ENCODE measurements at places on chromosomes 12 and 14.

- DNase-seq: peak; percentile 3
Measured at GRCh38 chr12:25155022-25155576, 39.9 kb downstream of the DNAI7 start.

DNA sequence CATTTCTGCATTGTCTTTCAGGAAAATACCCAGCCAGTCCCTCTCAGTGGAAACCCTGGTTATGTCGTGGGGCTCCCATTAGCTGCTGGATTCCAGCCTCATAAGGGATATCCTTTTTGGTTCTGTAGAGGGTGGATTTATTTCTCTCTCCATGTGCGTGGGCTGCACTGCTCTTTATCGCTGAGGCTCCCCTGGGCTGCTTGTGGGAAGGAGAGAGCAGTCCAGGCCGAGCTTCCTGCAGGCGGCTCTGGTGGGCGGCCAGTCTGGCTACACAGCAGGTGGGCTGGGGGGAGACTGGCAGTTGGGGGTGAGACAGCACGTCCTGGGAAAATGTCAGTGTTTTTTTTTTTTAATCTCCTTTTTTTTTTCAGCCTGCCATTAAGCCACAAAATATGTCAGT, 27.6 kb downstream of the TCTN1 start:
- no peak for DNase-seq

DNA sequence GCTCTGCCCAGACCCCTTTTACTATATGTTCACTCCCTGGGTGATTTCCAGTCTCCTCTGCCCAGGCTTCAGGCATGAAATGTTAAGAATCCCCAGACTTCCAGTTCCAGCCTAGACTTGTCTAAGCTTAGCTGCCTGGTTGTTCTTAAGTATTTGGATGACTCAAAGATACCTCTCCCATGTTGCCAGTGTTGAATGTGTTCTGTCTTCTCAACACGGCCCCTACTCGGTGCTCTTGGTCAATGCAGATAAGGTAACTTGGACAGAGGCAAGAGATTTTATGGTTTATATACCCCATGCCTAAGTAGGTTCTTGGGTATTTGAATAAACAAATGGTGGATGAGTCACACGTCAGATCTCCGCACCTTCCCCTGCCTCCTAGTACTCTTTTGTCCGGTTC, 13.6 kb downstream of the PIWIL1 start:
- no peak for DNase-seq

DNA sequence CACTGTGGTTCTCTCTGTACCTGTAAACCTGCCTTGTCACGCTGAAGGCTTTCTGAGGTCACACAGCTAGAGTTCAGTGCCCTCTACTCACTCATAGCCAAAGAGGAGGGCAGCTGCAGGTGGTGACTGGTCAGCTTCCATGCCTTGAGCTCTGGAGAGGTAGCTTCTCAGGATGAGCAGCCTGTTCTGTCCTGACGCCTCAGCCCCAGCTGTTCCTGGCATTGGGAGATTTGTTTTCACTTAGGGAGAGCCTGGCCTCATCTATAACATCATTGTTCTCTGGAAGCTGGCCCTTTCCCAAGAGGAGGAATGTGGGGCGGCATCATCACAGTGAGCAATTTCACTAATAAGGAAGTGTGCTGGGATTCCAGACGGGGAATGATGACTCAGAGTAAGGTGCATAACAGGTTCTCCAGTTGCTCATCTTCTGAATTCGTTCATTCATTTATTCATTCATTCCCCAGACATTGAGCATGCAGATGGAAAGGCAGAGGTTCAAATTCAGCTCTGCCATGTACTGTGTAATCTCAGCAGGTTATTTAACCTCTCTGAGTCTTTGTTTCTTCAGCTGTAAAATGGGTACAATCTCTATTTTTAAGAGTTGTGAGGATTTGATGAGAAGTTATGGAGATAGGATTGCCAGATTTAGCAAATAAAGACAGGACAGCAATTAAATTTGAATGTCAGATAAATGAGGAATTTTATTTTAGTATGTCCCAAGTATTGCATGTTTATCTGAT, 255.8 kb upstream of the CRY1 start:
- no peak for DNase-seq

DNA sequence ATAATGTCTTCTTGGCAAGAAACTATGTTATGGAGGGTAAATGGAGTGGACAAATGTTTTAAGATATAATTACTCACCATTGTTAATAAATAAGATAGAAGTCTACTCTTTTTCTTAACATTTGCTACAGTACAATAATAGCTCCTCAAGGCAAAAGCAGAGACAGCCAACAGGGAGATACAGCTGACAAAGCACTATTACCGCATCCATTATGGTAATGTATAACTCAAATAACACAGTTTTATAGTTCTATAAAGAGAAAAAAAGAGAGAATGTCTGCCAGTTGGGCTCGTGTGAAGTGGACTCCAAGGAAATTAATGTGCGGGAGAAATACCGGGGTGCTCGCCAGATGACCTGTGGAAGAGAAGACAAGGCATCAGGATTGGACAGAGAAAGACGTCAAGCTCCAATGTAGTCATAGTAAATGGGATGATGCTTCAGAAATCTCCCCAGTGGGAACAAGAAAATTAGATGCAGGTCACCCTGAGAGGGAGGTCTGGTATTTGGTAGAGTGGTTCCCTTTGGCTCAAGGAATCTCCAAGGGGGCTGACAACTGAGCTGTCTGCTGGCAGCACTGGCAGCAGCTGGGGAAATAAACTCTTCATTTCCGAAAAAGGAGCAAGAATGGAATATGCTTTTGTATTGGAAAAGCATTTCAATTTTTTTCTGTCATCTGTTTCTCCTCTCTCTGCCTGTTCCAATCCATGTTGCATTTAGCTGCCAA, 343.9 kb downstream of the LRFN5 start:
- DNase-seq: no peak

- no peak for DNase-seq
Measured at GRCh38 chr14:102158797-102159196, 19.1 kb downstream of the WDR20 start.

DNA sequence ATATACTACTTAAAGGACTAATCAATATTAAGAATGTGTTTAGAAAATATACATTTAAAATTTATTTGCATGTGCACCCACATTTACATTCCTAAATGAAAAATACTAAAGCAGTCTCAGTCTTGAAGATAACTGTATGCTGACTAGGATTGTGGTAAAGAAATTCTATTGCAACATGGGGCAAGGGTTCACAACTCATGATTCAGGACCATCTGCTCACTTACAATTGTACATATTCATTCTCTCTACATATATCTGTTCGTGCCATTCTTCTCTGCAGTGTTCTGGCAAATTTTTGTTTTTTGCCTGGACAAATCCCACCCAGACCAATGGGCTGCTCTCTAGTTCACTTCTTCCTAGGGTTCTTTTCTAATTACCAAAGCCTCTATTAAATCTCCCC, 417.2 kb upstream of the NOVA1 start:
- no peak for DNase-seq

DNA sequence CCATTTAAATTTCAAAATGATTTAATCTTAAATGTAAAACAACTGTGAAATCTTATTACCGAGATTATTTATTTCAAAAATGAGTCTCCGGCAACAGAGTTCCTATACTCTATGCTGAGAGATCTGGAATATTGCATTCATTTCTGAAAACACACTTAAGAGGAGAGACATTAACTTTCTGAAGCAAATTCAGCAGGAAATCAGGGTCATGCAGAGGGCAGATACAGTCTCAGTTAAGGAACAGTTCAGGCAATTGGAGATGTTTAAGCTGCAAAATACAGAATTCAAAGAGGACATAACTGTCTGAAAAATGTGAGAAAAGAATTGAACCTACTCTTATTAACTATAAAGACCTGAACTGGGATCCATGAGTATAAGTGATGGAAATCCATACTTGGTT, 320.7 kb downstream of the PAWR start:
- no peak for DNase-seq

DNA sequence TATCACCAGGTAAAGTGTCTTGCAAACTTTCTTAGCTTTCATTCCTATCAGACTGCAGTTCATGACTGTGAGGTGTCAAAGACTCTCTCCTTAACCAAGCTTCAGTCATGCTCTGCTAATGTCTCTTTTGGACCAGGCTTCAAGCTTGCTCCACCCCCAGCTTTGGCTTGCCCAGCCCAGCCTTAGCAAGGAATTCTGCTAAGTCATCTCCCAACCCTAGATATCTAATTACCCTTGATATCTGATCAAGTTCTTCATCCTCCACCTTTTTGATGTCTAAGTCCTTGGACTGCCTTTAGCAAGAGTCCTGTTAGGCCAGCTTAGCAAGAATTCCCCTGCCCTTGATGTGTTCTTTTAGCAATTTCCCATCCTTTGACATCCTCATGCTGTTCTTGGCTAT, 108.9 kb upstream of the FGD4 start:
- no peak for DNase-seq

Data from SHP77 (cell line).